ENCODE measurements at places on chromosomes 11 and 22.

- DNase-seq: no peak
These were observed 3.3 kb downstream of the MAP4K2 start for GRCh38 chr11:64799623-64800302.

DNA sequence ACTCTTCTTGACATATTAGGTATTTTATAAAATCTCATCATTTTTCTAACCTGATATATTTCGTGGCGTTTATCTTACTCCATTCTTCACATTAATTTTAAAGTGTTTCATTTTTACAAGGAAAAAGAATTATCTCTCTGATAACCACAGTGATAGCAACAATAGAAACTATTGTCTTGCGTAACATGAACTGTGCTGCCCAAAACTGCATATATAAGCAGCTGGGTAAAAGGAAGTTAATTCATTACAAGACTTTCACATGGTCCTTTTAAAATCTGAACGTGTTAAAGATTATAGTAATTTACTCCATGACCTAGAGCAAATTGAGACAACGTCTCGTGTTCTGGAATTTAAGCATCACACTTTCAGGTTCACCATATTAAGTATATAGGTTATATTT lies 210.4 kb upstream of the GRIA4 start:
- DNase-seq: no peak

DNA sequence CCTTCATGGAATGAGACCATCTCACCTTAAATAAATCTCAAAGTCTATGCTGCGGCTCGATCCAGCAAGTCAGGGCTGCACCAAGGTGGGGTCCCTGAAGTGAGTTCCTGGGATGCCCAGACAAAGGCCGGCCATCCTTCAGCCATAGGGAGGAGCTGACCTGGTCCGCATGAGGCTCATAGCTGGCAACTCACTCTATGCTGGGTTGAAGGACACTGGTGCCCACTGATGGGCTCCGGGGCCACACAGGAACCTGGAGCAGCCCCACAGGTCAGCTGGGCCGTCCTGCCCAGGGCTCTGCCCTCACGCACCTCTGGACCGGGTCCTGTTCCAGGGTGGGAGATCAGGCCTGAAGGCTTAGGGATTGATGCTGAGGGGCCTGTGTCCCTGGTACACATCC lies 1339.3 kb downstream of the TBC1D22A start:
- DNase-seq: no peak

- no peak for DNase-seq
These were observed 5.4 kb upstream of the MMP8 start for GRCh38 chr11:102729849-102730815.

- DNase-seq: no peak
These were observed 101.4 kb downstream of the FDX1 start for GRCh38 chr11:110530900-110531741.

DNA sequence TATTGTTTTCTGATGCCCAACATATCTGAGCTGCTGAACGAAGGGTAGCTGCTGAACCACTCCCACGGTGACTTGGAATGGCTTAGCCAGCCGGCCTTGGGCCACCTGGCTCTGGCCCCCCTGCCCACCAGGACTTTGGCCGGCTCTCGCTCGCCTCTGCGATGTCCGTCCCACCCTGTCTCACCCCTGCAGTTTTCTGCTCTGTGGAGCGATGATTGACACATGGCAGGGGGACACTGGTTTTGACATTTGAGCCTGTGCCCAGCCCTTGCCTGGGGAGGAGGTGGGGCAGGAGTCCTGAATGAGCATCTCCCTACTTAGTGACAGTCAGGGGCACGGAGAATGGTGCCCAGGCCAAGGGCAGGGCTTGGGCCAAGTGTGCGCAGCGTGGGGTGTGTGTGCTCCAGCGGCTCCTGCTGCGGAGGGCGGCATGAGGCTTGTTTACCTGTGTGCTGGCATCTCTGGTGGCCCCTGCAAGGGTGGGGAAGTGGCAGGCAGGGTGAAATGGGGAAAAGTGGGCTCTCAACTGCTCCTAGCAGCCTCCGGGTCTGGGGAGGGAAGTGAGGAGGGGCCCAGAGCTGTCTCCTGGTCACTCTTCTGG lies 15.7 kb upstream of the CDKN1C start:
- no peak for DNase-seq

DNA sequence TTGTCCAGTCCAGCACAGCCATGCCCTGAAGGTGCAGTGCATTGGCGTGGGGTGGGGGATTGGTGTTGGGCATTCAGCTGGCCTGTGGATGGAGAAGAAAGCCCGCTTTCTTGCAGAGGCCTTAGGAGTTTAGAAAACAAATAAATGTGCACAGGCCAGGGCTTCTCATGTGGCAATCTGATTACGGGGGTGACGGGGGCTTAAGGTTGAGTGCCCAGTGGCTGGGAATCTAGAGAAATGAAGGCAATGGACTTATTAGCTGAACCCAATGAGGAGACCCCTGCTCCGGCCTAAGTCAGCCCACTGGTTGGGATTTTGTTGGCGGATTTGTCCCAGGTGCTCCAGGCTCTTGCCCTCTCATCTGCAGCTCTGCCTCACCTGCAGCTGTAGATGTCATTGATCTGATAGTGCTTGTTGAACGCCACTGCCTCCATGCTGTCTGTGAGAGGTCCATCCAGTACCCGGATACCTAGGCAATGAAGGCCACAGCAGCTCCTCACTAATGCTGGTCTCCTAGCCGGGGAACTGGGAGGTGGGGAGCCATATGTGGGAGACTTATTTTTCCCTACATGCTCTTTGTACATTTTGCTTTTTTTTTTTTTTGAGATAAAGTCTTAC lies 6.2 kb downstream of the PCSK7 start:
- no peak for DNase-seq

- DNase-seq: no peak
These were observed 2.7 kb upstream of the SREBF2 start for GRCh38 chr22:41830174-41830573.

- DNase-seq: no peak
These were observed 43.4 kb downstream of the GRIK4 start for GRCh38 chr11:120554766-120555432.

- DNase-seq: no peak
These were observed 25.9 kb downstream of the OTOG start for GRCh38 chr11:17572791-17573460.

DNA sequence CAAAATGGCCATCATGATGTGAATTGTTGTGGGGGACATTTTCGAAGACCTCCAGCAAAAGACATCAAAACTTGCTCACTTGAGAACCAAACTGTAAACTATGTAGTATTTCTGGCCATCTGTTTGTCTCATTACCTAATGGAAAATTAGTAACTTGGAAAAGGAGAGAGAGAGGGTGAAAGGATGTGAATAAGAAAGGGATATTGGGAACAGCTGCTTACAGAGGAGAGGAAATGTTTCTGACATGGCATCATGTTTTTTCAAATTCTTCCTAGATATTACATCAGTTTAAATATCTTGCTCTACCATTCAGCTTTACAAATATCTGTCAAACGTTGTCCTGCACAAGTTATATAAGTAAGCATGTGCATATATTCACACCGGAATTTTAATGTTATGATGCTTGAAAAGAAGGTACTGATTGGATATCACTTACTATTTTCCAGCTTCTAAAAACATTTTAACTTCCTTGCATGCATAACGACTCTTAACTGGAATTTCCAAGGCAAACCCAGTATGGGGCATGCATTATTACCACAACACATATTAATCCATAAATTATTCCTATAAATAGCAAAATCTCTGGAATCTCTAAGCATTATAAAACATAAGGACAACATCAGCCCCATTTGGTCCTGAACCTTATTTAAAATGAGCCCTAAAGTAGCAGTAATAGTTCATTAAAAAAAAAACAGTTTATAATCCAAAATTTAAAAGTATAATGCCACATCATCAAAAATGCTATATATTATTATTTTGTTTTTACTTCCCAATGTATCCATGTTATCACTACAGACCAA lies 20.0 kb downstream of the GUCY1A2 start:
- DNase-seq: no peak

GRCh38 chr11:66639066-66639813 lies 737 bp downstream of the RBM4 start:
- no peak for DNase-seq

- no peak for DNase-seq
These were observed 58.1 kb downstream of the P4HA3 start for GRCh38 chr11:74253361-74253760.

DNA sequence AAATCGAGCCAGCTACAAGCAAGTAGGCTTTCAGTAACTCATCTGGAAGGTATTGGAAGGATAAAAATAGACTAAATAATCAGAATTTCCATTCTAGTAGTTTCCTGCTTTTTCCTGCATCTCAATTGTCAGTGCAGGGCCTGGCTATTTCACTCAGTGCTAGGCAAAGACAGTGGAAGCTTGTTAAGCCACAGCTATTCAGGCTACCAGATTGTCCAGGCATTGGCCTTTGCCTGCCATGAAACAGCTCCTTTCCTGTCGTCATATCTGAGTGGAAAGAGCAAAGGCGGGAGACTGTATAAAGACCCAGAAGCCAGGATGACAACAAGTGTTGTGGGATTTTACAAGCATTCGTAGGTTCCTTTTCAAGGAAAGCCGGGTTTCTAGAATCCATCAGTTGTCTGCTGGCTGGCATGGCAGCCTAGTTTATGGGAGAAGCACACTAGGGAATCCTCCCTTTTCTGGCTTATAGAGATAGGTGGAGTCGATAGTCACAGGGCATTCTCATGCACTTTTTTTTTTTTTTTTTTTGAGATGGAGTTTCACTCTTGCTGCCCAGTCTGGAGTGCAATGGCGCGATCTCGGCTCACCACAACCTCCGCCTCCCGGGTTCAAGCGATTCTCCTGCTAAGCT lies 2.0 kb upstream of the TNRC6B start:
- DNase-seq: no peak

GRCh38 chr11:24386546-24387397 lies 110.1 kb upstream of the LUZP2 start:
- DNase-seq: no peak

Data from activated naive CD4-positive, alpha-beta T cell (primary cell).